ENCODE measurements at places on chromosomes 4 and X.

DNA sequence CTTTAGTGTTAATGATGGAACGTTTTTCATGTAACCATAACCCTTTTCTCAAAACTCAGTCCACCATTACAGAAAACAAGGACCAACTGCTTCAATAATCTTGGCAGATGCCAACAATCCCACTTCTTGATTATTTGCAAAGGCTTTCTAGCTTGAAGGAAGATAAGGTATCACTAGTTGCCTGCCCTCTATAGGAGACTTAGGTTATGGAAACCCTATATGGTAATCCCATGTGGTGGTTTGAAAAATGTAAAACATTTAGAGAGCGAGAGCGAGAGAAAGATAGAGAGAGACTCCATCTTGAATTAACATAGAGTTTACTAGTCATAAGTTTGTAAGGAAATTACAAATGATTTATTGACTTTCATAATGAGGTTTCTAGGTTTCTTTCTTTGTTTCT, 1627.5 kb upstream of the TENM3 start:
- DNase-seq = no peak

GRCh38 chr4:64174247-64174882, 234.9 kb downstream of the TECRL start:
- DNase-seq = no peak

DNA sequence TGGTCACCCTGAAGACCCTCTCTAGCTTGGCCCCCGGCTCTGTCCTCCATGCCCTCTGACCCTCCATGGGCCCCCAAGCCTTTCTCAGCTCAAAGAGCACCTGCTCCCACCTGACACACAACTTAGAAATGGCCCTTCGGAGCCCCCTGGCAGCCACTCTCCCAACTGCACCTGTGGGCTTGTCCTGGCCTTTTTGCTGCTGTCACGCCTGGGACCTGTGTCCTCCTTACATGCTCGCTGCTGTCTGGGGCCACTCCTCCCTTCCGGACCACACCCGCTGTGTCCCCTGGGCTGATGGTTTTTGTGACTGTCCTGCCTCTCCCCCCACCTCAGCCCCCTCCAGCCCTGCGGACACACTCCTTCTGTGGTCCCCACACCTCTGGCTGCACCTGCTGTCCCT, 106.2 kb upstream of the AFAP1 start:
- DNase-seq = no peak

GRCh38 chr4:68466185-68466584, 18.9 kb downstream of the TMPRSS11E start:
- no peak for DNase-seq

DNA sequence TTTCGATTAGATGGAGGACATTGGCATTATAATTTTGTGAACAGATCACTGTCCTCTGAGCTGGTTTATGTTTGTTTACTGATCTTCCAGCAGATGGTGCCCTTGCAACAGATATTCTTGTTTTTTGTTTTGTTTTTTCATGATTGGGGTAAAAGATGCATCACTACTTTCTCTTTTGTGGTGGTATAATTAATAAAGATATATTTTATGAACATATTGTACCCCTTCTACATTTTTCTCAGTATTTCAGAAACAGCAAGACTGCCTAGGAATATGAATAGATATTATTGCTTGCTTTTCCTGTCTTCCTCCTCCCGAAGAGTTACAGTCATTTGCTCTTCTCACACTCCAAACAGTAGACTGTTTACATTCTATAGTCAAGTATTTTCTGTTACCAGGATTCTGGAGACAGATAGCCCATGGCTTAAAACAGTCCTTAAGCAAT, 905.2 kb downstream of the TRAM1L1 start:
- peak; percentile 52 for DNase-seq

DNA sequence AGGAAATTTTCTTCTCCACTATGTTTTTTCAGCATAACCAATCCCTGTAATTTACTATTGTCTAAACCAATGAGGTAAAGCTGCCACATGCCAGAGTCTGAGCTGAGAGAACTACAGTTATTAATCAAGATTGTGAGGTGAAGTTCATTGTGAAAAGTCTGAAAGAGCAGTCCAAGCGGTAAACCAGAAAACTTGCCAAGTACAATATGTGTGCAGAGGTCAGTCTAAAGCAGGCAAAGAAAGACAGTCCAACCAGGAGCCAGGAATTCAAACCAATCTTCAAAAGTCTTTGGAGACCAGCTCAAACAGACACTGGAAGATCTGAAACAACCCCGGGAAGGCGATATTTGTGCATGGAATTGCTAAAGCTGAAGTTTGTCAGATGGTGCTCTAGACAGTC, 229.1 kb upstream of the POU3F4 start:
- no peak for DNase-seq

DNA sequence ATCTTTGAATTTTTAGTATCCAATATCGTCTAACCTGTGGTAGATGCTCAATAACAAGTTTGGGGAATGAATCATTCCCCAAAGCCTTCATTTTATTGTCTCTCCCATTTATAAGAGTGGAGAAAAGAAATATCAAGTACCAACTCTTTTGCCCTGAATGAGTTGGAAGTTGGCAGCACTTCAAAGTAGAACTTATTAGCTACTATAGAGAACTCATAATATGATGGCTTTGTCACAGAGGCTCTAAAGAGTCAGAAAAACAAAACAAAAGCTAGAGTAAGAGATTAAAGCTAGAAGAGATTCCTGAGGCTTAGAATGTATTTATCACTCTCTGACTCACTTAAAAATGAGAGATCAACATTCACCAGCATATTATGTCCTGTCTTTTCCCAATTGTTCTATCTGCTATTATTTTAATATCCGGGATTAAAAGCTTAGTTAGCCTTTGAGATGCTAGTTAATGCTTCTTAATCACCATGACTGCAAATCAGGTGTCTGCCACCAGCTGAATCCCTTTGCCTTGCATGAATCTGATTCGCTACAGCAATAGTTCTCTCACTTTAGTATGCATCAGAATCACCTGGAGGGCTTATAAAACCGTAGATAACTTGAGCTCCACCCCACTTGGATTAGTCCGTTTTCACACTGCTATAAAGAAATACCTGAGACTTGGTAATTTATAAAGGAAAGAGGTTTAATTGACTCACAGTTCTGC, 77.9 kb downstream of the PALLD start:
- DNase-seq = no peak

GRCh38 chr4:128846063-128846462, 36.6 kb downstream of the JADE1 start:
- DNase-seq = no peak

GRCh38 chr4:13704035-13704434, 76.5 kb upstream of the BOD1L1 start:
- DNase-seq = no peak

DNA sequence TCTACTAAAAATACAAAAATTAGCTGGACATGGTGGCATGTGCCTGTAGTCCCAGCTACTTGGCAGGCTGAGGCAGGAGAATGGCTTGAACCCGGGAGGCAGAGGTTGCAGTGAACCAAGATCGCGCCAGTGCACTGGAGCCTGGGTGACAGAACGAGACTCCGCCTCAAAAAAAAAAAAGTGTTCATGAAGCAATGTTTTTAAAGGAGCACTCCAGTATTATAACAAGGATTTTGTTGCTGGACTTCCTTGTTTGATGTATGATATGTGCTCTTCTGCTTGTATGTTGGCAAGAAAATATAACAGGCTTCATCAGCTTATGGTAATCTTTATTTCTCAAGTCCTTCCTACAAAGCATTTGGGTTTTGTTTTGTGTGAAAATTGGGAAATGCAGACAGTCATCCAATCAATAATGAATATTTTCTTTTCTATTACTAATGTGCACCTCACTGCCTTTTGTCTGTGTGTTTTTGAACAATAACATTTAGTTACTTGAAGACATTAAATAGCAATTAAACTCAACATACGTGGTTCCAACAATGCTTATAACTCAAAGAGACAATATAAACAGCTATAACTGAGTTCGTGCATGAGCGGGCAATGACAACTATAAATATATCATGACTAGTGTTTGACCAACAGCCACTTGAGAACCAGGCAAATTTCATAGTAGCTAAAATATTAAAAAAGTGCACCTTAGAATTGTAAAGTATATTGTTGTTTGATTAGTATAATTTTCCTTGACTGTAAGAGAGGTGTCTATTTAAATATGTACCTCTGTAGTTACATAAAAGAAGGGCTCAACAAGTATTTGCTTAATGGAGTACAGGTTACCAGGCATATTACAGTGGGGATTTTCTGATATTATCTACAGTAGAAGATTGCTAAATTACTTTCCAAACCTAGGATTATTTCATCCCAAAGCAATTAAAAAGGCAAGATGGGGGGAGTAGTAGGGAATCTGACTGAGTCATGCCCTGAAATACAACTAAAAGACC, 210.7 kb downstream of the PPP3CA start:
- no peak for DNase-seq

GRCh38 chrX:151825925-151826485, 86.7 kb upstream of the MAGEA4 start:
- DNase-seq = peak; percentile 51

- DNase-seq = no peak
Measured at GRCh38 chrX:41522081-41522480, 74.9 kb downstream of the NYX start.

DNA sequence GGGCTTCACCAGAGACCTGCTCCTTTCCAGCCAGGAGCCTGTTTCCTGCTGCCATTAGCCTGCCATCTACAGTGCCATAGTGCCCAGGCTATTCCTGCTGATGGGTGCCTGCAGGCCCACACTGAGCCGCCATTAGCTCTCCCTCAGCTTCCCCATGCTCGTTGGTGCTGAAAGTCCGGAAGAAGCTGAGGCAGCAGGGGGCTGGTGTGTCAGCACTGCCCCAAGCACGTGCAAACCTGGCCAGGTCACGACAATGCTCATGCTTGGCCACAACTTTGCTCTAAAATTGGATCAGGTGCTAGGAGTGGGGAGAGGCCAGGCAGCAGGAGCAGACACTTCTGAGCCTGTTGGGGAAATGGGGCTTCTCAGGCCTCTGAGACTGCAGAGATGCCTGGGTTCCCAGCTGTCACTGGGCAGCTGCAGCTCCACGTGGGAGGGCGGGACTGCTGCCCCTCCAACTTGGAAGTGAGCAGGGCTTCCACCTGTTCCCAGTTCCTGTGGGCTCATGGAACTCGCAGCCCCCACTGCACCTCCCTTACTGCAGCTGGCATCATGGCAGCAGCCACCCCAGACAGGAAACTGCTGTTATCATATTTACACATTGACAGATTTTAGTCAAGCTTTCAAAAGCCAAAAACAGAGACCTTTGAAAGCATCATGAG, 913.9 kb downstream of the FSTL5 start:
- DNase-seq = peak; percentile 7

GRCh38 chr4:186743261-186743660, 19.6 kb upstream of the FAT1 start:
- no peak for DNase-seq

GRCh38 chr4:119646347-119647071, 17.9 kb upstream of the PDE5A start:
- DNase-seq = peak; percentile 72

DNA sequence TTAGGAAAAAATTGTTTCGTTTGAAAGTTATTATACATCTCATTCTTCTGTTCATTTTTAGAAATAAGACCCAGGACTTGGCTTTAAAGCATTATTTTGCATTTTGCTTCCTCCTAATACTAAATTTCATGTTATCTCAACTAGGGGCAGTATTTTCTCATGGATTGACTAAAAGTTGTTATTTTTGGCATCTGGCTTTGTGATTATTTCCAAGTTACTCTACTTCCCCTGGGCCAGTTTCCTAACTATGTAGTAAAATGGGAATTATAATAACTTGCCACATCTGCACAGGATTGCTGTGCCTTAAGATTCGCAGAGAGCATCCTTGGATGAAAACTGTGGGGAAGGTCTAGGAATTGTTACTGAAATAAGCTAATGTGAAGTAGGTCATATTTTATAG, 3.0 kb downstream of the RBPJ start:
- peak; percentile 40 for DNase-seq

DNA sequence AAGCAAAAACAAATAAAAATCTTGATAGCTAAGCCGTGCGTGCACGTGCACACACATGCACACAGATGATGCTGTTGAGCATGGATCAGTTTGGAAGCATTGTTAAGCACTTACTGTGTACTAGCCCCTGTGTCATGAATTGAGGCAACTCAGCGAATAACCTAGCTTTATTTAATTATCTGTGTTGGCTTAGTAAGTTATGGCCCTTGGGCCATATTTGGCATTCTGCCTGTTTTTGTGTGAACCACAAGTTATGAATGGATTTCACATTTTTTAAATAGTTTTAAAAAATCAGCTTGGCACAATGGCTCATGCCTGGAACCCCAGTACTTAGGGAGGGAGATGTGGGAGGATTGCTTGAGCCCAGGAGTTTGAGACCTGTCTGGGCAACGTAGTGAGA, 113.6 kb upstream of the CBLL2 start:
- DNase-seq = no peak

DNA sequence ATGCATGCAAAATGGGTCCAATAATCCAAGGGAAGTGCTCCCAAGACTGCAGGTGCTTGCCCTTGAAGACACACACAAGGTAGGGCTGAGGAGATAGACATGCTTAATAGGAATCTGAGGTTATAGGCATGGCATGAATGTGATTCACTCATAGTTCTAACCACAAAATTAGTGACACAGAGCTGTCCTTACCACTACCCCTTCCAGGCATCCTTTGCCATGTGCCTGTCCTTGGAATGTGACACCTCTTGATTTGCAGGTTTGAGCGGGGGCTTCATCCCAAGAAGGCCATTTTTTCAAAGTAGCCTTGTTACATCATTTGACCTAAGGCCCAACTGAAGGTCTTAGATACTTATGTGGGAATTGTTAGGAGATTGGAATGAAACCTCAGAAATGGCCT, 112.5 kb downstream of the CCNG2 start:
- DNase-seq = no peak

- peak; percentile 43 for DNase-seq
Measured at GRCh38 chr4:36054694-36055422, 189.5 kb downstream of the ARAP2 start.

- DNase-seq = peak; percentile 70
Measured at GRCh38 chr4:118865091-118865708, 23.5 kb upstream of the SYNPO2 start.

DNA sequence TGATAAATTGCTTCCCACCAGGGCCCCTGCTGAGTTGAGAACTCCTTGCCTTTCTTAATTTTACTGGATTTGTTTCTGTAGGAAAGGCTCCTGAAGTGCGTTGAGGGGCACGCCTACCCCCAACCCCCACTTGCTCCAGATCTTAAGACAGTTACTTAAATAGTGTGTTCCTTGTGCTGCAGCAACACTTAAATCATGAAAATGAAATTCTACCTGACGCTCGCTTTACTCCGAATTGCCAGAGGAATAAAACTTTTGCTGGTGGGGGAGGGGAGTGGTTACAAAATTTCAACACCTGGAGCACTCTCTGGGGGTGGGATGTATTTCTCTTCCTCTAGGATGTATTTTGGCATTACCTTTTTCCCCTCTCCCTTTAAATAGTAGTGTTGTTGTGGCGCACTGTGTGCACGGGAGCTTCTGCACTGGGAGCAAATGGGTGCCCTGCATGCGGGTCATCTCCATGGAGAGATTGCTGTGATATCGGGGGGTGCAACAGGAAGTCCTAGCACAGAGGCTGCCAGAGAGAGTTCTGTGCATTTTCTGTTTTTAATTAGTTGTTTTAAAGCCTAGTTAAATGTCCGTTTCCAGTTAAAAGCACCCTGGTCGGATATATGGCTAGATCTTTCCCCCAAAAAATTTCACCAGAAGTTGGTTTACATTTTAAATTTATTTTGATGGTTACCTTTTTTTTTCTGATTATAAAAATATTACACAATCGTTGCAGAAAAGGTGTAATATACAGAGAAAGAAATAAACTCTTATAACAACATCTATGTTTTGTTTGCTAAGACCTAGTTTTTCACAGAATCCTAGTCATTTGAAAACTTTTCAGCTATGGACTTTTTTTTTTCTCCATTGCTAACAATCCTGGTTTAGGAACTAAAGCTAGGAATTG, 207.7 kb downstream of the SOWAHB start:
- DNase-seq = peak; percentile 48
